ENCODE measurements at places on chromosomes 11 and 22. TPM values are rescaled to one million over a fixed set of nuclear protein-coding genes. Genes with fewer than 3 reads are reported as not detected.

Gene SEPTIN5
- 1.5 TPM for total RNA-seq

Gene SMC1B
- total RNA-seq, result 1.8 TPM

Gene OR10G4
- not detected for total RNA-seq

Gene API5
- total RNA-seq, result 156 TPM

Gene MS4A7
- total RNA-seq, result not detected

Gene DNAJB13
- not detected for total RNA-seq

Gene TENM4
- not detected for total RNA-seq

Gene FEN1
- 109 TPM for total RNA-seq

Gene APOL4
- 0.18 TPM for total RNA-seq

Gene DDT
- total RNA-seq, result 119 TPM

Gene RAG2
- total RNA-seq, result not detected

Gene RAB6A
- 75.3 TPM for total RNA-seq

Gene GAB4
- total RNA-seq, result not detected

Gene NXPE2
- not detected for total RNA-seq

Gene MYEOV
- not detected for total RNA-seq

Gene ZNF215
- 2.5 TPM for total RNA-seq

Gene DRD4
- 0.88 TPM for total RNA-seq

Gene TCN1
- not detected for total RNA-seq

Gene FGF4
- total RNA-seq, result not detected

Gene C22orf15
- 1.1 TPM for total RNA-seq

Gene PATE2
- total RNA-seq, result not detected

Gene C11orf97
- total RNA-seq, result not detected

Gene KMT5B
- 16.9 TPM for total RNA-seq

Gene MMP7
- not detected for total RNA-seq

Gene ATF4
- total RNA-seq, result 518 TPM

Gene BSX
- total RNA-seq, result not detected

Gene YPEL1
- total RNA-seq, result 0.99 TPM

Gene LRP4
- 0.36 TPM for total RNA-seq

Gene TESMIN
- total RNA-seq, result 3.4 TPM

Gene MS4A6A
- not detected for total RNA-seq

Gene LDHAL6A
- total RNA-seq, result not detected

Gene MYOD1
- total RNA-seq, result not detected

Gene SCT
- not detected for total RNA-seq

Gene KIAA0930
- 38.4 TPM for total RNA-seq

Gene YPEL4
- total RNA-seq, result 0.43 TPM

Gene GRIK4
- not detected for total RNA-seq

Gene TEX54
- total RNA-seq, result not detected

Gene SLC29A2
- total RNA-seq, result 12.2 TPM

Gene FXYD6
- not detected for total RNA-seq

Gene MYBPC3
- not detected for total RNA-seq

Gene OSBPL5
- total RNA-seq, result 4.8 TPM

Gene BID
- total RNA-seq, result 16.3 TPM

Gene SLC5A1
- total RNA-seq, result not detected

Gene MS4A4A
- not detected for total RNA-seq

Gene PATE1
- not detected for total RNA-seq

Gene KCNC1
- not detected for total RNA-seq

Gene TRPC6
- not detected for total RNA-seq

Gene GPR83
- 0.11 TPM for total RNA-seq

Gene CNIH2
- 0.96 TPM for total RNA-seq

Gene RCOR2
- total RNA-seq, result 0.61 TPM

Gene SLC1A2
- not detected for total RNA-seq

Gene FREY1
- total RNA-seq, result 0.43 TPM
